Fibroblast of villous mesenchyme (primary cell): ENCODE measurements at places on chromosomes 5 and 9. TPM values are rescaled to one million over a fixed set of nuclear protein-coding genes. Genes with fewer than 3 reads are reported as not detected.
A peak's percentile ranks its signal among the peaks of the same experiment; 100 is the strongest.

DNA sequence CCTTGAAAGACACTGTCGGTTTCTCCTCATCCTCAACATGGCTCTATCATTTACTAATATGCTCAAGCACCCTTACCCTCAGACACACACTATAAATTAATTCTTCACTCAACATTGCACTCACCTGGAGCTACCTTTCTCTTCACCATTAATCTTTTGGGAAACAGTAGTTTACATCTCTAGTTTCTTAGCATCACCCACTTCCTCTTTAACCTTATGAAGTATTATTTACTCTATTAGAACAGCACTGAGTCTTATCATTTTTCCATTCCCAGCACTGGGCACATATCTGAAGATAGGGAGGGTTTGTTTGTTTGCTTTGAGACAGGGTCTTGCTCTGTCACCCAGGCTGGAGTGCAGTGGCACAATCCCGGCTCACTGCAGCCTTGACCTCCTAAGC, 213.5 kb downstream of the SMARCA2 start:
- DNase-seq = no peak

DNA sequence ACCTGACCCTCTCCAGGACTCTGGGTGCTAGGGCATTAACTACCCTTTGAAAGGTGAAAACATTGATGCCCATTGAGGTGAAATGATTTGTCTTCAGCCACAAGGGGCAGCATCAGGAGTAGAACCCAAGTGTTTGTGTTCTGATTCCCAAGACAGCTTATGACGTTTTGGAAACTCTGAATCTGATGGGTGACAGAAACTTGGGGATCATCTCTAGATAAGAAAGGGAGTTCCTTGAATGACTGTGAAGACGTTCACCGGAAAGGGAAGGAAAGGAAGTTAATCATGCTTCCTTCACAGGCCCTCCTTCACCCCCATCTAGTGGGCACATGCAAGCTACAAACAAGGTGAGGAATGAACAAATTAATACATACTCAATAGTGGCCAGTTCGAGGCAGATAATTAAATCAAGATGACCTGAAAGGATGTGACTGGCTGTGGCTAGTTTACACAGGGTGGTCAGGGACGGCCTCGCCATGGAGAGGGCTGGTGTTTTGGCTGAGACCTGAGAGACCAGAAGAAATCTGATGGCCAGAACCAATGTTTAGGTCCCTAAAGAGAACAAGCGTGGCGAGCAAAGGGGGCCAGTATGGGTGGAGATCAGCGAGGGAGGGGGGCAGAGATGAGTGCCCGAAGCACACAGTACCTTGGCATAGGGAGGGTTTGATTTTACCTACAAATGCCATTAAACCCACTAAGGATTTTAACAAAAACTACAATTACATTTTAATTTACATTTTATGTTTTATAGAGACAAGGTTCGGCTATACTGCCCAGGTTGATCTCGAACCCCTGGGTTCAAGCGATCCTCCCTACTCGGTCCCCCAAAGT, 937 bp upstream of the SLC26A2 start:
- DNase-seq = peak; percentile 69

DNA sequence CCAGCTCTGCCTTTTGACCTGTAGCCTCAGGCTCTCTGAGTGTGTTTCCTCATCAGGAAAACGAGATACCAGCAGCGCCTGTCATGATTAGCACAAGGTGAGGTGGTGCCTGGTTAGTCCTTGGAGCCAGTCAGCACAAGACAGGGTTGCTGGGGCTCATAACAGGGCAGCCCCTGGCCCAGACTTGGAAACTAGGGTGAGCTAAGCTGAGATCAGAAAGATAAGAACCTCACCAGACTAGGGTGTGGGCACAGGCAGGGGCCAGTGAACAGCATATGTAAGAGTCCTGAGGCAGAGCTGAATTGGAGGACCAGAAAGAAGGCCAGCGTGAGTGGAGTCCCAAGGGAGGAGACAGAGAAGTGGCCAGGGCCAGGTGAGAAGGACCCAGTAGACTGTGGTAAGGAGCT, 42.7 kb upstream of the FUBP3 start:
- DNase-seq = no peak

- no peak for DNase-seq
Measured at GRCh38 chr5:113692891-113693457, 179.5 kb downstream of the YTHDC2 start.

- no peak for DNase-seq
Measured at GRCh38 chr9:18333157-18333556, 140.8 kb upstream of the ADAMTSL1 start.

DNA sequence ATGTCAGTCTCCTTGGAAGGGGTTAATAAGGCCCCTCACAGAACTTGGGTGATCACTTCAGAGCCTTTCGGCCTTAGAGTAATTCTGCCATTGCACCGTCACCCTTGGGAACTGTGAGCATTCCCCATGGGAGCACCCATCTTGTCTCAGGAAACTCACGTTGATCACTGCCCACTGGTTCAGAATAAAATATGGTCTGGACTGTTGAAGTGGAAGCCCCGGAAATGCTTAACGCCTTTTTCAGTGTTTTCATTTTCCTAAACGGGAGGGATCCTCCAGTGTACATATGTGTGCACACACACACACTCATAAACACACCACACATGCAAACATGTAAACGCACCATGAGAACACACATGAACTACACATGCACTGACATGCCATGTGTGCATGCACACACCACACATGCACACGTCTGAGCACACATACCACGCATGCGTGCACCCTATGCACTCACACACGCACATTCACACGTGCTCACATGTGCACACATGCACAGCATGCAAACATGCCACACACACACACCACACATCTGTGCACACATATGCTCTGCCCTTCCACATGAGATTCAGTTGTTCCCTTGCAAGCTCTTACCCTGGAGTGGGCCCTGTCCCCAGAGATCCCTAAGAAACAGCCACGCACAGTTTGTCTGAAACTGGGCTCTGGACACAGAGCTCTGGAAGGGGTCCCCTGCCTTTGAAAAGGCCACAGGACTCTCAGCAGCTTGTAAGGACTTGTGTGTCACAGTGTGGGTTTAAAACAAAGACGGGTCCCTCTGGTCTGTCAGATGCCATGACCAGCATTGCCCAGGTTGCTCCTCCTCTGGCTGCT, 17.0 kb downstream of the MRPL36 start:
- DNase-seq = no peak

DNA sequence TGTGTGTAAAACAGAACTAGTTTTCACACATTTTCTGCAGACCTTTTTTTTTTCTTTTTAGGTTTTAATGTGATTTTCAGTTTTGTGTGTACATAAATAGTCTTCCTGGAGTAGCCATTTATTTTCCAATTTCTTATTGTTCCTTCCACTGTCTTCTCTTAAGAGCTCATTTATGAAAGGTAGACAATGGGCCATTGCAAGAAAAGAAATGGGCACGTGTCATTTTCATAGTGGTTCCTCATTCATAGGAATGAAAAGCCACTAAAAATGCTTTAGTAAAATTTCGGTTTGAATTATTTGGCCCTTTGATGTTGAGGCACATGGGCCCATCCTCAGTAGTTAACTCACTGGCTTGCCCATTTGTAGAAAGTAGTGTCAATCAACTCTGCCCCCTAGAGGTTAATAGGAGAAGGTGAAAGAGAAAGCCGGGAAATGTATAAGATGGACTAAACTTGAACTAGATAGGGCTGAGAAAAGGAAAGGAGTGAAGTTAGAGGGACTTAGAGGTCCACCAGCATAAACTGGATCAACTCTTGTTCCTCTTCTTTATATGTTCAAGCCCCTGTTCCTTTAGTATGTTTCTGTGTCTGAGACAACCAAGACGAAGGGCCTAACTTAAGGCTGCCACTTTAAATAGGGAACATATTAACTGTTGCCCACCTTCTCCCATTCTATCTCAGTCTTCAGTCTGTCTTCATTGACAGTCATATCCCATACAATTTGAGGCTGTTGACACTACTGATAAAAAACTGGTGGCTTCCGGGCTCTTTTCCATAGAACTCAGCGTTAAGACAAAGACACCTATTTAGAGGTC, 72.6 kb downstream of the SMARCA2 start:
- peak; percentile 61 for DNase-seq

DNA sequence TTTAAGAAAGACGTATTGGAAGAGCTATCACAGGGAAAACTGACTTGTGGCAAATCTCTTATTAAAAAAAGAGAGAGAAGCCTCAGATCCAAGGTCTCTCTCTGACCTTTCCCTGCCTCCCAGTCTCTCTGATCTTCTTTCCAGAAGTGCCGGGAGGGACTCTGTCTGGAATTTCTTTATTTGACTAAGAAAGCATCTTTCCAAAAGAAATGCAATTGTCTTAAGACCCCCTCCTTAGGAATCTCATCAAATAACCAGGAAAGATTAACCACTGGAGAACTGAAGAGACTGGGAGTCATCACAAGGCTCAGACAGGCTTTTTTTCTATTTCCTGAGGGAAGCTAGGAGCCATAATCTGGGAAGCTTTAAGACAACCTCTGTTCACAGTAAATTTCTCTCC, 4.6 kb downstream of the C1QTNF3 start:
- DNase-seq = no peak

- DNase-seq = no peak
Measured at GRCh38 chr9:74528207-74528606, 31.1 kb downstream of the RORB start.

DNA sequence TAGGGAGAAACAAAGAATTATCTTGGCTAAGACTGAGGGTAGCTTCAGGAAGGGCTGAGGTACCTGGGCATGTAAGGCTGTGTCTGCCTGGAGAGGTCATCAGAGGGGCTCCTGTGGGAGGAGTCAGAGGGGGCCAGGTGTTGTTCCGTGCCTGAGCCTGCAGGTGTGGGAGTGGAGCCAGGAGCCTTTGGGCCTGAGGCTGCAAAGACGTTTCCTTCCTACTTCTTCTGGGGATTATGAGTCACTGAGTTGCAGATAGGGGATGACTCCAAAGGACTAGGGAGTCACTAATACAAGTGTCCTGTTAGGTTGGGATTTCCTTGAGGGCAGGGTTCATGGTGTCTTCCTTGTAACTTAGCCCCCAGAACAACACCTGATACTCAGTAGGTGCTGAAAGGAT, 391.1 kb downstream of the ARHGEF28 start:
- DNase-seq = no peak

- peak; percentile 58 for DNase-seq
Measured at GRCh38 chr9:109779711-109780452, at the start of gene PALM2AKAP2. PALM2AKAP2 (plus strand) TSS chr9:109780198; CDS start chr9:109780489, 291 bp downstream.

The GGTA1 gene
- total RNA-seq = not detected in 2 replicates

The TLR4 gene
- 8.4 and 18.1 TPM in 2 replicates for total RNA-seq

The BASP1 gene
- 126 and 127 TPM in 2 replicates for total RNA-seq

The ARHGEF28 gene
- 34.1 and 40.2 TPM in 2 replicates for total RNA-seq

The DMRT3 gene
- not detected in 2 replicates for total RNA-seq

The LCP2 gene
- total RNA-seq = not detected in 2 replicates

The MAP3K1 gene
- total RNA-seq = 7.7 and 9.5 TPM in 2 replicates

The PCDHGC5 gene
- 2.6 TPM in 2 replicates for total RNA-seq

The FBP2 gene
- not detected in 2 replicates for total RNA-seq
